Dermis microvascular lymphatic vessel endothelial cell (primary cell): ENCODE measurements at places on chromosomes 1 and 21. TPM values are rescaled to one million over a fixed set of nuclear protein-coding genes. Genes with fewer than 3 reads are reported as not detected.

The PRAMEF27 gene
- not detected in 2 replicates for total RNA-seq

The C4BPB gene
- 0.13 TPM in 1 of 2 replicates, not detected in the other for total RNA-seq

The OR2T5 gene
- total RNA-seq: not detected in 2 replicates

The SPATA1 gene
- total RNA-seq: 0.13 and 0.38 TPM in 2 replicates

The AMY1A gene
- total RNA-seq: not detected in 2 replicates

The TAS1R3 gene
- under 0.01 and 0.25 TPM in 2 replicates for total RNA-seq

The OR2L8 gene
- total RNA-seq: not detected in 2 replicates

The KCNK1 gene
- total RNA-seq: under 0.01 and 0.13 TPM in 2 replicates

The SMAP2 gene
- total RNA-seq: 3.7 and 4.2 TPM in 2 replicates

The GNG4 gene
- 0.13 and 0.25 TPM in 2 replicates for total RNA-seq

The ALX3 gene
- not detected in 2 replicates for total RNA-seq

The CR1L gene
- total RNA-seq: not detected in 2 replicates

The LAMB3 gene
- 1.3 and 3.0 TPM in 2 replicates for total RNA-seq

The GCSAML gene
- not detected in 2 replicates for total RNA-seq

The OR2T2 gene
- total RNA-seq: not detected in 2 replicates

The RNF187 gene
- total RNA-seq: 28.9 and 39.8 TPM in 2 replicates

The CD5L gene
- total RNA-seq: not detected in 2 replicates

The HCRTR1 gene
- total RNA-seq: 0.77 and 2.8 TPM in 2 replicates

The FBLIM1 gene
- 136 and 174 TPM in 2 replicates for total RNA-seq

The OR10Z1 gene
- not detected in 2 replicates for total RNA-seq

The FALEC gene
- not detected in 2 replicates for total RNA-seq

The TESK2 gene
- total RNA-seq: 4.2 and 5.9 TPM in 2 replicates

The KIF26B gene
- 1.3 and 3.8 TPM in 2 replicates for total RNA-seq

The CNKSR1 gene
- not detected in 2 replicates for total RNA-seq

The CA14 gene
- not detected in 2 replicates for total RNA-seq

The TMPRSS2 gene
- total RNA-seq: not detected in 2 replicates

The TACSTD2 gene
- 5.1 and 17.1 TPM in 2 replicates for total RNA-seq

The LRRC71 gene
- total RNA-seq: 0.13 TPM in 2 replicates

The GUCA2A gene
- not detected in 2 replicates for total RNA-seq

The USP1 gene
- total RNA-seq: 15.3 and 22.1 TPM in 2 replicates

The LCE1B gene
- total RNA-seq: not detected in 2 replicates

The AGTRAP gene
- total RNA-seq: 34.0 and 46.8 TPM in 2 replicates

The AADACL3 gene
- total RNA-seq: not detected in 2 replicates

The CHIA gene
- total RNA-seq: not detected in 2 replicates

The F5 gene
- not detected in 2 replicates for total RNA-seq

The MNDA gene
- not detected in 2 replicates for total RNA-seq

The SYPL2 gene
- under 0.01 TPM in 1 of 2 replicates, not detected in the other for total RNA-seq

The DIO1 gene
- not detected in 2 replicates for total RNA-seq

The OR6K3 gene
- total RNA-seq: not detected in 2 replicates

The KLF17 gene
- not detected in 2 replicates for total RNA-seq

The FLG2 gene
- total RNA-seq: not detected in 2 replicates

The MYBPH gene
- not detected in 2 replicates for total RNA-seq

The RNF220 gene
- total RNA-seq: 45.6 and 68.0 TPM in 2 replicates

The LAPTM5 gene
- total RNA-seq: 28.6 and 69.4 TPM in 2 replicates

The SMCP gene
- not detected in 2 replicates for total RNA-seq

The OR2T33 gene
- not detected in 2 replicates for total RNA-seq

The GREM2 gene
- total RNA-seq: not detected in 2 replicates

The GFI1 gene
- total RNA-seq: under 0.01 TPM in 1 of 2 replicates, not detected in the other

The DCST1 gene
- total RNA-seq: not detected in 2 replicates

The AKNAD1 gene
- total RNA-seq: under 0.01 and 0.13 TPM in 2 replicates

The CFAP57 gene
- 0.25 and 0.26 TPM in 2 replicates for total RNA-seq

The SH2D1B gene
- 0.13 TPM in 1 of 2 replicates, not detected in the other for total RNA-seq

The FLG gene
- not detected in 2 replicates for total RNA-seq

The NBPF6 gene
- total RNA-seq: not detected in 2 replicates

The PALMD gene
- total RNA-seq: 10.9 and 22.0 TPM in 2 replicates

The POGZ gene
- total RNA-seq: 8.7 and 18.0 TPM in 2 replicates
